ENCODE measurements at places on chromosomes 3 and 15.

- no peak for DNase-seq
Observed at GRCh38 chr15:88090481-88091011, 166.0 kb downstream of the NTRK3 start.

GRCh38 chr3:124621498-124621897 lies 108.8 kb upstream of the UMPS start:
- DNase-seq = no peak

DNA sequence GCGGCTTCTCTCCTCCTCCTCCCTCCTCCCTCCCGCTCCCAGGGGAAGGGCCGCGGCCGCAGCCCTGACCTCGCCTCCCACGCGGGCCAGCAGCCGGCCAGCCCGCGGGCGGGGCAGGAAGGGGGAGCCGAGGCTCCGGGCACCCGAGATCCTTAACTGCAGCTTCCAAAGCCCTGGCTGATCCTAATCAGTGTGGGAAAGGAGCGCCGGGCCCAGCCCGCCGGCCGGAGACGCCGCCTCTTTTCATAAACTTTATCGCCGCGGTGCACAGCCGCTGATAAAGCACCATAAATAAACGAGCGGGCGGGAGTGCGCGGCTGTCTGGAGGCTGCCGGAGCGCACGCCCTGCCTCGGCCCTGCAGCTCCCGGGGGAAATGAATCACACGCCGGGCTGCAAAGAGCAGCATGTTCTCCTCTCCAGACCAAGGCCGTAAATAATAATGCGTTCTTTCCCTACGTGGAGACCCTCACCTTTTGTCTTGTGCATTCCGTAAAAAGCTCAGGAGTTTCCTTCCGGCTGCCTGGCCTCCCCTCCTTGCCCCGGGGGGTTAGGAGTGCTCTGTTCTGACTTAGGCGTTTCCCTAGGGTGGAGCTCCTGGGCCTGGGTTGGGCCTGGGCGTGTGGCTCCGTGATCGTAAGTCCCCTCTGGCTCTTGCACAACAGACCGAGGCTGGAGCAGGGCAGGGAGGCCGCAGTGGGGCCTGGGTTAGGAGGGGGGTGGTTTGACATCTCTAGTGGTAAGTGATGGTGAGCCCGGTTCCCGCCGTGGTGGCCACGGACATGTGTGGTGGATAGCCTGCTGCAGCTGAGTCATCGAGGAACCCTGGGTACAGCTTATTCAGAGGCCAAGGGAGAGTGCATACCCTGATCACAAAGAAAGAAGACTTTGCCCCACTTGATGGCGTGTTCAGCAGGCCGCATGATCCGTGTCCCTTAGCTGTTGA lies 132.6 kb upstream of the HES1 start:
- DNase-seq = no peak

DNA sequence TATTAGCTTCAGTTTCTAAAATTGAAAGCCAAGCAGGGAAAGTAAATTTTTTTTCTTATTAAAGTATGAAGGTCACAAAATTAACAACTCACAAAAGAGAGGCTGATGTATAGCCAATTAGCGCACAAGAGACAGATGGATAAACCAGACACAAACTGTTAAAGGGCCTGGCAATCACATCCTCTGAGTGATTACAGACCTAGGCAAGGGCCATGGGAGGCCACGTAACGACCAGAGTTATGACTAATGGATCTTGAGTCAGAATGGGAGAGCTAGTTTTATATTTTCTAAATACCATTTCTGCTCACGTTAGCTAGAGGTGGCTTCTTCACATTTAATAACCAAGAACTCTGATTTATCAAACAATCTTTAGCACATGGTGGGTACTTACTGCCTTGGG lies 17.8 kb upstream of the SCAMP5 start:
- DNase-seq = no peak

DNA sequence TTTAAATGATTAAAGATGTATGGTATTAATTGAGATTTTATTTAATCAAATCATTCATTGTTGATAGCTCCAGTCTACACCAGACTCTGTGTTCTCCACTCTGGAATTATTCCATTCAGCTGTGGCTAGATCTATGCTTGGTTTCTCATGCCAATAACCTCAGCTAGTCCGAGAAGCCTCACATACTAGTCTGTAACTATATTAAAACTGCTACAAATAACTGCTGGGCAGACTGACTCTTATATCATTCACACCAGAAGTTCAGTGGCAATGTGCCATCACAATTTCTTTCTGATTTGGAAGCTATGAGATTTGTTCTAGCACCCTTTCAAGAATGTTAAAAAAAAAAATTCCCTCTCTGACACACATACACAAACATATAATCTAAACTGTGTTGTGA lies 947.3 kb downstream of the ROBO1 start:
- no peak for DNase-seq

DNA sequence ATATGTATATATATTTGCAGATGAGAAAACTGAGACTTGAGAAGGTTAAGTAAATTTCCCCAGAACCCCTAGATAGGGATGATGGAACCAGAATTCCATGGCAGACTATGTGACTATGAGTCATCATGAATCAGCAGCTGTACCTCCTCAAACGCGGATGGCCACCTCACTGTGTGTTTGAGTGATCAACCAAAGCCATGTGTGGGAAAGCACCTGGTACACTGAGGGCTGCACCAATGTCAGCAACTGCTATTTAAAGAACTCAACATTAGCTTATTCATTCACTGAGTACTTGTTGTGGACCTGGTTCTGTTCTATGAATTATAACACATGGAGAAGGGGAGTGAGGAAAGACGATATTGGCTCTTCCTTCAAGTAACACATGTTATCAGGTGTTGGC lies 377.0 kb downstream of the GAP43 start:
- DNase-seq = no peak

- no peak for DNase-seq
Observed at GRCh38 chr15:70262171-70262570, 164.5 kb upstream of the TLE3 start.

DNA sequence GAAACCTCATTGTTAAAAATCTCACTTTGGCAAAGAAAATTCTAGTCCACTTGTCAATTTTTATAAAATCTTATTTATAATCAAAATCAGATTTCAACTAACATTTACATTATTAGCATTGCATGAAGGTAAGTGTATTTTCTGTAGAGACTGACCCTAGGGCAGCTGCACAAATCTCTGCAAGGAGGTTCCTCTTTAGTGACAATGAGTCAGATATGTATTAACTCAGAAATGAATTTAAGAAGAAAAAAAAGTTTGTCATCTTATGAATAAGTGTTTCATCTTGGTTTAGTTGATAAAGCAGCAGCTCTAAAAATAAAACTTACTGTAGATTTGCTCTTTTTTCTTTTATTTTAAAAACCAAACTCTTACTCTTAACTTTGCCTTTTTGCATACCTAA lies 9.0 kb upstream of the GNB4 start:
- DNase-seq = no peak

DNA sequence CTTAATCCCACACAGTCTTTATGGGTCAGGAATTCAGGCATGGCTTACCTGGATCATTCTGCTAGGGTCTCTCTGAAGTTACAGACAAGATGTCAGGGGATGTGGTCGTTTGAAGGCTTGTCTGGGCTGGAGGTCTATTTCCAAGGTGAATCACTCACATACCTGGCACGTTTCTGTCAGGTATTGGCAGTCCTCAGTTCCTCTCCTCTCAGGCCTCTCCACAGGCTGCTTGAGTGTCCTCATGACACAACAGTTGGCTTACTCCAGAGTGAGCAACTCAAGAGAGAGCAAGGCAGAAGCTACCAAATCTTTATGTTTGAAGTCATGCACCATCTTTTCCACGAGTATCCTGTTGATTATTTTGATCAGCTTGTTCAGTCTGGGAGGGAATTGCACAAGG lies 43.9 kb upstream of the PARP14 start:
- DNase-seq = no peak

DNA sequence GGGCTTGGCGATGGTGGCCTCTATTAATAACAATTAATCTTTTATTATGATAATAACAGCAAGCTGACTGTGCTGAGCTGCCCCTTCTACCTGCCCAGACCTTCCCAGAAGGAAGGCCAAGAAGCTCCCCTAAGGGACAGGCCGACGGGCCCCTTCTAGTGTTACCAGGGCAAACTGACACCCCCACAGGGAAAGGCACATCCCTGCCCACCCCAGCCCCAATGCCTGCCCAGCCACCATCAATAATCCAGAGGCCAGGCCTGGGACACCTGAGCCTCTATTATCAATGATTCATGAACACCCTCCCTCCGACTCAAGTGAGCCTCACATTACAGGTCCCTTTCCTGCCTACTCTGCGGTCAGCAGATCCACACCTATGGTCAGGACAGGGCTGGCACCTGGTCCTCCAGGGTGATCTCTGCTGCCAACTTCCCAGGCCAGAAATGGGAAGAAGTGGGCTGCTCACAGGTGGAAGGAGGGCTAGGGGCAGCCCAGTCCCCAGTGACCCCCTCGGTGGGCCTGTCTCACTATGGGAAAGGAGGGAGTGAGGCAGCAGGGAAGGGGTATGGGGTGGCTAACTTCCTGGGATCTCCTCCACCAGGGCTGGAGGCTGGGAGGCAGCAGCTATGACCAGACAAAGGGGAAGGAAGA lies 1.8 kb downstream of the TWF2 start:
- no peak for DNase-seq

DNA sequence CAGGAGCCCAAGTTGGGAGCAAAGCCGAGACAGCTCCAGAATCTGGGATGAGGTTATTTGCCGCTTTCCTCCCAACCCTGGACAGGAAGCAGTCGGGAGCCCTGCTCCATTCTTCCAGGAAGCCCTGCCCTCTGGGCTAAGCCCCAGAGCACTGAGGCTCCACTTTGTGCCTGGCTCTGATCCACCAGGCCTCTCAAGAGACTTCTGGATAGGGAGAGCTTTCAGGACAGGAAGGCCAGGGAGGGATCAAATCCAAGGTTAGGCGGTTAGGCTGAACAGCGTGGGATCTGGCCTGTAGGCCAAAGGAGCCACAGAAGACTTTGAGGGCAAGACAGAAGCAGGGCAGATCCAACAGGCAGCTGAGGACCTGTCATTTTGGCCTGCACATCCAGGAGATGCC lies 835 bp downstream of the STOML1 start:
- no peak for DNase-seq
